ENCODE measurements at places on chromosomes 3 and 15.

DNA sequence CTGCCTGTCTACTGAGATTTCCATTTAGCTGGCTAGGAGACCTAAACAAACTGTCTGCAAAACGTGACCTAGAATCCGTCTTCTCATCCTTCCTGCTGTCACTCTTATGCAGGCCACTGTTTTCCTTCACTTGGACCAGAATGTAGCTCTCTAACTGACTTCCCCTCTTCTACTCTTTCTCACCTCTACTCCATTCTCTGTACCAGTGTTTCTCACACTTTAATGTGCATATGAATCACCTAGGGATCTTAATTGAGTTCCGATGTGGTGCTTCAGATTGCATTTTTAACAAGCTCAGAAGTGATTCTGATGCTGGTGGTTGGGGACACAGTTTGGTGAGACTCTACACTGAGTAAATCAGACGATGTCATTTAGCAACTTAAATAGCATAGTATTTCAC, 1.6 kb upstream of the GBE1 start:
- no peak for DNase-seq

- no peak for DNase-seq
Measured at GRCh38 chr15:89835176-89835564, 20.5 kb upstream of the ANPEP start.

- DNase-seq: no peak
Measured at GRCh38 chr3:195584543-195584870, 767 bp upstream of the APOD start.

- no peak for DNase-seq
Measured at GRCh38 chr3:79369306-79369705, 398.5 kb downstream of the ROBO1 start.

- DNase-seq: no peak
Measured at GRCh38 chr3:10371167-10371566, 50.3 kb upstream of the SEC13 start.

DNA sequence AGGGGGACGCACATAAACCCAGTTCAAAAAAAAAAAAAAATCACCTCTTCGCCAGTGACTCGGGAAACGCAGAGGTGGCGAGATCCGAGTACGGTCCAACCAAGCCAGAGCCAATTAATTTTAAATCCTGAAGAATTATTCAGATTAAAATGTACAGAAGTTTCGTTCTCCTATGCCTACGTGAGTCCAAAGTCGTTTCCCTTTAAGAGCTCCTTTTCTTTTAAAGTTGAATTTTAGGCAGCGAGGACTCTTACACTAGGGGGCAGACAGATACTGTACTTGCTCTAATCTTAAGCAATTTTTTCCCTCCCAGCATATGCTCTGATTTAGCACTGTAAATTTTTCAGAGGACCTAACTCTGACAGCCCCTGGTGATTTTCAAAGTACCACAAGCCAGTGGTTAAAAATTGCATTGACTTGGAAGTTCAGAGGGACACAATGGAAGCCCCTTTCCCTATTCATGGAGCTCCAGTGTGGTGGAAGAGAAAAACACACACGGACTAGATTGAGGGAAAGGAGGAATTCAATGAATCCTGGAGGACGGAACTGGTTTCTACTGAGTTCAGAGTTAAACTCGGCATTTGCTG, 3.3 kb upstream of the NR2F2 start:
- DNase-seq: no peak

DNA sequence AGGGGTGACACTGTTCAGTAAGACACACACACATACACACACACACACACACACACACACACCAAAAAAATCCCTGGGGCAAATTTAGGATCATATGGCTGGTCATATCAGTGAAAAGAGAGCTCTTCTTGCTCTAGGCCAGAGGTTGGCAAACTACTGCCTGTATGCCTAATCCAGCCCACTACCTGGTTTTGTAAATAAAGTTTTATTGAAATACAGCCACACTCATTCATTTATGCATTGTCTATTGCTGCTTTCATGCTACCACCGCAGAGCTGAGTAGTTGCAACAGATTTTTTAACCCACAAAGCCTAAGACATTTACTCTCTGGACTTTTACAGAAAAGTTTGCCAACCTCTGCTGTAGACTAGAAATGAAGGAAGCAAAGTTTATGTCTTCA, 30.6 kb downstream of the ACP3 start:
- no peak for DNase-seq

- no peak for DNase-seq
Measured at GRCh38 chr3:57078635-57079473, 18.4 kb downstream of the SPATA12 start.

All from keratinocyte (primary cell).